CD8-positive, alpha-beta T cell (primary cell): ENCODE measurements at places on chromosomes 12 and 14. TPM values are rescaled to one million over a fixed set of nuclear protein-coding genes. Genes with fewer than 3 reads are reported as not detected.
A peak's percentile ranks its signal among the peaks of the same experiment; 100 is the strongest.

Gene ATL1
- total RNA-seq, result 1.4 TPM

Gene RNASE4
- 0.27 TPM for total RNA-seq

Gene ABCB9
- total RNA-seq, result 3.5 TPM

Gene CKAP4
- total RNA-seq, result 19.3 TPM

Gene ATP23
- 4.7 TPM for total RNA-seq

Gene EML5
- total RNA-seq, result 2.5 TPM

Gene POTEM
- not detected for total RNA-seq

Gene TEX52
- total RNA-seq, result not detected

Gene KRT8
- total RNA-seq, result 0.57 TPM

Gene SLC25A47
- not detected for total RNA-seq

Gene KRT4
- total RNA-seq, result not detected

- no peak for DNase-seq
Observed at GRCh38 chr12:47378907-47379306, 299.1 kb upstream of the AMIGO2 start.

GRCh38 chr12:25800101-25800500 is 158.4 kb upstream of the RASSF8 start:
- DNase-seq, result no peak

- no peak for DNase-seq
Observed at GRCh38 chr12:78888568-78888967, 24.0 kb downstream of the SYT1 start.

- DNase-seq, result no peak
Observed at GRCh38 chr12:111768159-111768895, 1.6 kb downstream of the ALDH2 start.

DNA sequence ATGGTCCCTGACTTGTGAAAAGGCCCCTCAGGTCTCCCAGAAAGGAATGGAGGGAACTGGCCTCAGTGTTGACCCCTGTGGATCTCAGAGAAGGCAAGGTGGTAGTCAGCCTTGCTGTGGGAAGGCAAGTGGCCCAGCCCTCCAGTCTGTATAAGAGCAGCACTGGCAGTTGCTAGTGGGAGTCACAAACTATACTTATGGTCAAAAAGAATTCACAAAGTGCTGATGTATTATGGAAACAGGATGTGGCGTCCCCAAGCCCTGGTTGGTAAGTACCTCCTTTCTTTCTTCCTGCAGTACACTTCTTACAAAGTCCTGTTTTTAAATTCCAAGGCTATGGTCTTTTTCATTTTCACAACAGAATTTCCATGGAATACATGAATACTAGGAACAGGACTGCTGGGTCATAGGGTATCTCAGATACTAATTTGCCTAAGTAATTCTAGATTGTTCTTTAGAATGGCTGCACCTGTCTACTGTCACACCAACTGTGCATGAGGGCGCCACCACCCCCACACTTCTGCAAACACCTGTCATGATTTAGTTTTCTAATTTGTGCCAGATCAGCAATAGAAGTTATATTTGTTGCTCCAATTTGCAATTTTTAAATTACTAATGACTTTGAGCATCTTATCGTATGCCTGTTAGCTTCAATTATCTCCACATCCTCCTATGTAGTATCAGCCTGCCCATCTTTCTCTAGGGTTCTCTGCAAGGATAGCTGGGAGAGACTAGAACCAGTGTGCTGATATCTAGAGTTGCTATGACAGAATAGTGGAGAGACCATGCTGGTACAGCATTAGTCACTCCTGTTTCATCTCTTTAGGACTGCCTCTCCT is 40.7 kb upstream of the TMEM263 start:
- no peak for DNase-seq

DNA sequence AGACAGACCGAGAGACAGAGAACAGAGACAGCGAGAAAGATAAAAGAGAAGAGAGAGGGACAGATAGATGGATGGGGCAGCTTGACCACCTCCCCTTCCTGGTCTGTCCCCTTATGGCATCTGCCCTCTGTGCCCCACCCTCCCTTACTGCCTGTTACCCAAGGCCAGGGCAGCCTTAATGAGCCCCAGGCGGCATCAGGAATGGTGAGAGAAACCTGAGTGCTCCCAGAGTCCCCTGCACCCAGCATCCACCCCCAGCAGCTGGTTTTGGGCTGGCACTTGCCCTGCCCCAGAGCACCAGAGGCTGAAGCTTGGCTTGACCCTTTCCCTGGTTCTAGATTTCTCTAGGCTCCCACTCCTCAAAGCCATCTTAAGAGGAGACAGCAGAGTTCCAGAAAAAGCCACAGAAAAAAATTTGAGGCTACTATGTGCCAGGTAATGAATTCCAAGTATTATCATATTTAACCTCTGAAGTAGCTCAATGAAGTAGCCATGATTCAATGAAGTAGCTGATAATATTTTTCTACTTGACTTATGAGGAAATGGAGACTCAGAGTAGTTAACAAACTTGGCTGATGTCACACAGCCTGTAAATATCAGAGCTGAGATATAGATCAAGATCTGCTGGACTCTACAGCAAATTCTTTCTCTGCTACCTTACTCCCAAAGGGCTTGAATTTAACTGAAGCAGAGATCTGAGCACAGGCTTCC is 2.0 kb upstream of the ZNF385A start:
- DNase-seq, result no peak

- DNase-seq, result peak; percentile 58
Observed at GRCh38 chr14:90820958-90821357, 4.7 kb upstream of the TTC7B start.

- no peak for DNase-seq
Observed at GRCh38 chr12:106046301-106046846, 92.4 kb downstream of the NUAK1 start.

GRCh38 chr14:46230540-46230939 is 421.0 kb downstream of the RPL10L start:
- DNase-seq, result no peak

DNA sequence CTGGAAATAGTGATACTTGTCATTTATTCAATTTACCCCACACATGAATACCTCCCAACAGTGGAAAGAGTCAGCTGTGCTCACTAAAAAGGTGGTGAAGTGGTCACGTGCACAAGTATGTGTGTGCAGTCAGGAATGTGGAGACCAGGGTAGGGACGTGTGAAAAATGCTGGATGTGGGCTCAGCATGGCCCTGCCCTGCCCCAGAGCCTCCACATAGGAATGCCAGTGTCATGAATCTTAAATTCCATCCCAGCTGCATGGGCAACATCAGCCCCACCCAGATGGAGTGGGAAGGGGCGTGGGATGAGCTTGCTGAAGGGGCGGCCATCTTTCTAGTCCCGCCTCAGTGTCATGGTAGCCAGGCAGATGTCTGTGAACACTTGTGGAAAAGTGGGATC is 87.7 kb downstream of the C12orf75 start:
- no peak for DNase-seq
